ENCODE measurements at places on chromosomes 13 and 19.

GRCh38 chr13:100464006-100464405 is 124.6 kb downstream of the GGACT start:
- DNase-seq, result no peak

DNA sequence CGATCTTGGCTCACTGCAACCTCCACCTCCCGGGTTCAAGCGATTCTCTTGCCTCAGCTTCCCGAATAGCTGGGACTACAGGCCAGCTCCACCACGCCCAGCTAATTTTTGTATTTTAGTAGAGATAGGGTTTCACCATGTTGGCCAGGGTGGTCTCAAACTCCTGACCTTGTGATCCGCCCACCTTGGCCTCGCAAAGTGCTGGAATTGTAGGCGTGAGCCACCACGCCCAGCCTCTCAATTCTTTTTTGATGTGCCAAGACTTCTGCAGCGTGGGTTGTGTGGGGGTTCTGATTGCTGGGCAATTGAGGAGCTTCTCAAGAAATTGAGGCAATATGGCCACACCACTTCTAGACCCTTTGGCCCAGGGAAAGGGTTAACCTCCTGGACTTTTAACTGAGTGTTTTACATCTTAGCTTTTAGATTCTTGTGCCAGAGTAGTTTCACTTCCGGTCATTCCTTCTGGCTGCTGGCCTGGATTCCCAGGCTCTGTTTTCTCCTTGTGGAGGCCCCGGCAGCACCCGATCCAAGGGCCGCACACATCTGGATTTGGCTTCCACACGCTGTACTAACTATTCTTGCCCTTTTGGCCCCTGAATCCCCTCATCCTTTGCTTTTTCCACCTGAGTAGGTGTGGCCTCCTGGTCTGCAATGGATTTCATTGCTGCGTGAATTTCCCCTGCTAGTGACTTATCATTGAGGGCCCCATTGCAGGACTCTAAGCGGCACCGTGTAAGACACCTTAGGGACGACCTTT is 14.7 kb downstream of the SMARCA4 start:
- DNase-seq, result no peak

GRCh38 chr13:49935171-49936074 is 717 bp downstream of the SPRYD7 start:
- peak; percentile 2 for DNase-seq

- no peak for DNase-seq
Measured at GRCh38 chr19:44587963-44588770, 25.2 kb upstream of the IGSF23 start.

DNA sequence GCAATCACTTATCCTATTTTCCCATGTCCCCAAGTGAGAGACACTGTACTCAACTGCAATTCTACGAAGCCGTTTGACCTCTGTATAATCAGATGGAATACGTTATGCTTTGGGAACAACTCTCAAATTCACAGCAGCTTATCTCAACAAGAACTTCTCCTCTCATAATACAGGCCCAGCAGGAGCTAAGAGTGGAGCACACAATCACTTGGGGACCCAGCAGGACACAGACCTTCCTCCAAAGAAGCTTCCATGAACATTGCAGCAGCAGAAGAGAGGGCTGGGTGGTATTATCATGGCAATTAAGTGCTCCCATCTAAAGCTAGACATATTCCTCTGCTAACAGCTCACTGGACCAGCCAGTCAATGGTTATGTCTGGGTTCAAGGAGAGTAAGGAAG is 428.3 kb upstream of the MIR17HG start:
- DNase-seq, result no peak

- no peak for DNase-seq
Measured at GRCh38 chr13:45602183-45603170, 13.1 kb downstream of the ERICH6B start.

GRCh38 chr13:45859705-45860104 is 8.2 kb upstream of the SIAH3 start:
- DNase-seq, result no peak

DNA sequence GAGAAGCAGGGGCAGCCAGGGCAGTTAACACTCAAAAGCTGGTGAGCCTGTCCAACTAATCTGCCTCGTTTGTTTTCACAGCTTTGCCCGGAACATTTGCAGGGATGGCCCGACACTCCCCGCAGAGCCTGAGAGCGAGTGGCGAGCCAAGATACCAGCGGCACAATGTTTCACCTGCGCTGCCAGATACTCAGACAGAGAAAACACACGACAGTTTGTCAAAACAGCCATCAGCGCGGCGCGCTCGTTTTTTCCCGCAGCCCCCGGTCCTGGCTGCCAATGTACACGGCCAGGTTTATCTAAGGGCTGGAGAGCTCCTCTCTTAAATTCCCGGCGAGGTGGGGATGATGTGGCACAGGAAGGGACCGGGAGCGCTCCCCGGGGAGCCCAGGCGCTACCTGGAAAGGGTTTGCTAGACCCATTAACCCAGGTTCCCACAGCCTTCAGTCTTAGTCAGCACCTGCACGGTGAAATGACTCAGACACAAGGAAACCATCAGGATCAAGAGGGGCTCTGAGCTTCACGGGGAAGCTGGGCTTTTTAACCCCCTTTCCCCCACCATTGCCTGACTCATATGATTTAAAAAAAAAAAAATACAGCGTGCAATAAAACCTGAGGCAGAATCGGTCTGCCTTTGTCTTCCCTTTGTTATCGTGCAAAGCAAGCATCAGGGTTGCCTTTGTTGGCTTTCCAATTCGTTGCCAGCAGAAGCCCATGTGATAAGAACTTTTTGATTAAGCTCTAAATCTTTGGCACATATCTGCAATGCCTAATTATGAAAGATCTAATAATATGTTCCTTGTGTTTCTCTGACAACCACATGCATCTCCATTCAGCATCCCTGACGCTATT is 186.2 kb downstream of the EFNB2 start:
- DNase-seq, result no peak

DNA sequence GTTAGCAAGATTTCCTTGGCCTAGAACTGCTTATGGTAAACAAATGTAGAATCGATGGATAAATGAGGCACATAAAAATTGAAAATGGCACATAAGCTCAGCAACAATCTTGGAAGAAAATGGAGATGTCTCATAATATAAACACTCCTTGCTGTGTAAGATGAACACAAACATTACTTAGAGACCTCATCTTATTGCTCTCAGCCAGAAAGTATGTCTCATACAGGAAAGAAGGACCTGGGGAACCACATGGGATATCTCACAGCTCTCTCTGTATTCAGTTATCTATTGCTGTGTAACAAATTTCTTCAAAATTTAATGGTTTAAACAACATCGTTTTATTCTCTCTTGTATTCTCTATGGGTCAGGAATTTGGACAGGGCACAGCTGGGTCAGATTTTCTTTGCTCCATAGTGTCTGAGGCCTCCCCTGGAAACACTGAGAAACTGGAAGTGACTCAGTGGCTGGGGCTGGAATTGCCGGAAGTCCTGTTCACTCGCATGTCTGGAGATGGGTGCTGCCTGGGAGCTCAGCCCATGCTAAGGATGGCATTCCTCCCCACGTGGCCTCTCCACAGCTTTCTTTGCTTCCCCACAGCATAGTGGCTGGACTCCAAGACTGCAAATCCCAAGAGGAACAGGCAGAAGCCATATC is 105.1 kb downstream of the NUFIP1 start:
- no peak for DNase-seq
